Stimulated activated CD8-positive, alpha-beta memory T cell treated with anti-CD3 and anti-CD28 coated beads, Interleukin-4, amount 100 ng/mL, for 48 hours (primary cell): ENCODE measurements at places on chromosomes 12 and 14.

DNA sequence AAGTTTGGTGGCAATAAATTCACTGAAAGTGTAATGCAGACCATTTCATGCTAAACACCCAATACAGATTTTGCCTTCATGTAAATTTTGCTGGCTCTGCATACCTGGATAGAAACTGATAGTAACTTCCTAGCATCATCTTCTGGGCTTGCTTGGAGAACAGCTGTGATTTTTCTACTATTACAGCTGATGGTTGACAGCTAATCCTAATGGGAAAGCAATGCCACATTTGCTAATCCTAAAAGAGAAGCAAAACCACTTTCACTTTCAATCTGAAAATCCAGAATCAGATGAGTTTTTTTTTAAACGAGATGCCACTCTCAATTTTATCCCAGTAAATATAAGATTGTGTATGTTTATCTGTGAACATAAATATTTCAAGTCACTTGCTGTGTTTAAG, 1035.9 kb downstream of the TRHDE start:
- no peak for DNase-seq

- DNase-seq = peak; percentile 25
These were observed 886 bp upstream of the PRICKLE1 start for GRCh38 chr12:42590330-42590934.

DNA sequence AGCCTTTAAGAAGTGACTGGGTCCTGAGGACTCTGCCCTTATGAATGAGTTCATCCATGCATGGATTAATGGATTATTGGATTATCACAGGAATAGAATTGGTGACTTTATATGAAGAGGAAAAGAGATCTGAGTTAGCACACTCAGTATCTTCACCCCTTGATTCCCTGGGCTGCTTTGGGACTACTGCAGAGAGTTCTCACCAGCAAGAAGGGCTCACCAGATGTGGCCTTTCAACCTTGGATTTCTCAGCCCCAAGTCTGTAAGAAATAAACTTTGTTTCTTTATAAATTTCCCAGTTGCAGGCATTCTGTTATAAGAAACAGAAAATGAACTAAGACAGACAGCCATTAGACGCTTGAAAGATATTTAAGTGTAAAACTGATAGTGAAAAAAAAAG, 509.2 kb downstream of the FLRT2 start:
- no peak for DNase-seq

DNA sequence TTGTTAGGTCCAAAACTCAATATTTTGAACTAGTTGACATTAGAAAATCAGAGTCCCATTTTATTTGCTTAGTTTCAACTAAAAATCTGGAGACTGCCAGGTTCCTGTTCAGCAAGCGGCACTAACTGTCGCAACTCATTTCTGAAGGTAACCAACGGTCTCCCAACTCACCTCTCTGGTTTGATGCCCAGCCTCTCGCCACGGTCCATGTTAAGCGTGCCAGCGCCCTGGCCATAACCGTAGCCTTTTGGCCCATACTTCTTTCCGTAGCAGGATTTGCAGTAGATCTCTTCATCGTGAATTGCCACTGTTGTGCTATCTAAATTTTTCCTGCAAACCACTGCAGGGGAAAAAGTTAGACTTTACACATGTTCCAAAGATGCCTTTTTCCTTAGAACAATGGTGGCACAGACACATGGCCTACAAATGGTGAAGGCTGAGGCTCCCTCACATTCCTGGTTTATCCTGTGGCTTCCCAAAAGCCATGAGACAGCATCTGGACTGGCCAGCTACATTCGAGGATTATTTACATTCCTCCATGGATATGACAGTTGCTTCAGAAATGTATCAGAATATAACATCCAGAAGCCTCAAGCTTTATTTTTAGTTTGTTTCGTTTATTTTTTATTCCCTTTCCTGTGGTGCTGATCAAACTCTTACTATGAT, 15.7 kb downstream of the CSRP2 start:
- no peak for DNase-seq

DNA sequence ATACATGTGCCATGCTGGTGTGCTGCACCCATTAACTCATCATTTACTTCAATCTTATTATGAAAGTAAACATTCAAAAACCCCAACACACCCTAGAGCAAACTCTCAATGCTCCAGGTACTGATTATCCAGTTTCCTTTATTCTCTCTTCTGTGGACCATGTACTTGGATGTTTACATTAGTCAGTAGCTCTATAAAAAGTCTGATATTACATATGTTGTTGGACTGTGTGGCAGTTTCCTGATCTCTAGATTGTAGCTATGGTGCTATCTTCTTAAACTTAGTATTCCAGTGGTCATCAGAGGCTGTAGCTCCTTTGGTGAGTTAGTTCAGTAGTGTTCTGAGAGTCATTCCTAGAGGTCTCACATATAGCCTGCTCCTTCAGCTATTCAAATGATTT, 25.1 kb upstream of the ITGA5 start:
- DNase-seq = no peak

GRCh38 chr14:76208340-76208739, 56.6 kb downstream of the GPATCH2L start:
- no peak for DNase-seq

GRCh38 chr14:45238988-45239387, 14.0 kb downstream of the MIS18BP1 start:
- no peak for DNase-seq

- no peak for DNase-seq
These were observed 16.2 kb downstream of the SUPT16H start for GRCh38 chr14:21367582-21368144.
